ENCODE measurements at places on chromosomes 5 and 9.

- no peak for DNase-seq
Measured at GRCh38 chr9:127269449-127269848, 4.9 kb downstream of the GARNL3 start.

- DNase-seq: no peak
Measured at GRCh38 chr9:135082536-135082935, 4.9 kb upstream of the OLFM1 start.

- peak; percentile 39 for DNase-seq
Measured at GRCh38 chr9:127523312-127523851, 72.1 kb downstream of the LRSAM1 start.

DNA sequence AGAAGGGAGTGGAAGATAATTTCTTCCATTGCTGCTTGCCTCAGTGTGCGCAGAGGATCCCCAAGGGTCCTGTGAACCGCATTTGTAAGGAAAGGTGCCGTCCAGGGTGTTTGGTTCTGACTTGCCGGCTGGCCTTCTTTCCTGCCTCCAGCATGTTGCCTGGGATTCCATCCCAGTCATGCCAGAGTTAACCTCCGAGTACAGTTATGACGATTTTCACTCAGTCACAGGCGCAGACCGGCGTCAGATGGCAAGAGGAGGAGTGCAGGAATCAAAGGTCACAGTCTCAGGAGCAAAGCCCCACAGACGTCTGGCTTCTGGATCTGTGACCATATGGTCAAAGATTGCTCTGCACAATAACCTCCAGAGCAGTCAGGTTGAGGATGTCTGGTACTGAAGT, 5.9 kb upstream of the GADD45G start:
- DNase-seq: no peak

DNA sequence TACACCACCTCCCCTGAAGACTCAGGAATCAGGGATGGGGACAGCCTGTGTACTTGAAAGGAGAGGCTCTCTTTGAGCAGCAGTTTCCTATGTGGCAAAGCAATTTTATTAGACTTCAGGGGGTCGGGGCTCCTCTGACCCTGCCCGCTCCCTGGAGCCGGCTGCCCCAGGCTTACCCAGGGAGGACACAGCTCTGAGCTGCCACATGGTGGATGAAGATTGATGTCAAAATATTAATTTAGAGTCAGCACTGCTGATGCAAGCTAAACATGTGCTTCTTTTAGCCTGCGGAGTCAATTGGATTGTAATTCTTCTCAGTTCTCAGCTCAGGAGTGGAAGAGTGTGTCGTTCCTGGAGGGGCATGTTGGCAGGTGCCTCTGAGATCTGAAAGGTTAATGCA, 606.1 kb downstream of the KIF4B start:
- no peak for DNase-seq

GRCh38 chr5:8844206-8844605, 701.7 kb downstream of the SEMA5A start:
- DNase-seq: no peak

DNA sequence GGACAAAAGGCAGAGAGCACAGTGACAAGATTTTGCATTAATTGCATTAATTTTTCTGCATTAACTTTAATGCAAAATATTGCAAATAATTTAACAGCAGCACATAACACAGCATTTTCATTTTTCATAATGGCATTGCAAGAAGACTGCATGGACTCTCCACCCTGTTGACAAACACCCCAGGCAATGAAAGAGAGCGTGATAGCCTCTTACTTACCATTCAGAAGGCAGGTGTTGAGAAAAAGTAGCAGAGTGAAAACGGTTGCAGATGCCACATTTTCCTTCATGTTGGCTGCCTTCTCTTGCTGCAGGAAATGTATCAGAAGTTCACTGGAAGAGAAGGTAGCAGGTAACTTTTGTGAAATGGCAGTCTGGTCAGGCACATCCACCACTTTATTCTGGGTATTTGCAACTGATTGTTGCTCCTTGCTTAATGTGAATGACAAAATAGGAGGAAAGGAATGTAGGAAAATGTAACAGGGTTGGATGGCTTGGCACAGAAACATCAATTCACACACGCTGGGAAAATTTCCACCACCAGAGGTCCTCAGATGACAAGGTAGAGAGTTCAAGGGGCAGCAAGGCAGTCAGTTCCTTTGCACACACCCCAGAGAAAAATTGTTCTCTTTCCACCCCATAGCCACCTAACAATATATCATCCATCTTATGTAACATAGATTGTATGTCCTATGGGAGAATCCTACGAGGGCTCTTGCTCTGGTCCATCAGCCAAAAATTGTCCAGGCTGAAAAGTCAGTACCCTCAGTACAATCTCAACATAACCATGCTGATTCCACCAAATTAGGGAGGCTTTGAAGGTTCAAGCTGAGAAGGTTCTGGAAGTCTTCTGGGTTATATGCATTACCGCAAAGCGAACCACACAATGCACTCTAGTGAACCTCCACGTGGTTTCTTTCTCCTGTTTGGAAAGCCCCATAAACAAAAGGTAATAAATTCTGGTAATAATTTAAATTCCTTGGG, 41.9 kb upstream of the AGXT2 start:
- peak; percentile 49 for DNase-seq

GRCh38 chr9:14308853-14309145, 5.1 kb downstream of the NFIB start:
- DNase-seq: no peak

GRCh38 chr9:119853126-119853525, 483.9 kb upstream of the BRINP1 start:
- no peak for DNase-seq

DNA sequence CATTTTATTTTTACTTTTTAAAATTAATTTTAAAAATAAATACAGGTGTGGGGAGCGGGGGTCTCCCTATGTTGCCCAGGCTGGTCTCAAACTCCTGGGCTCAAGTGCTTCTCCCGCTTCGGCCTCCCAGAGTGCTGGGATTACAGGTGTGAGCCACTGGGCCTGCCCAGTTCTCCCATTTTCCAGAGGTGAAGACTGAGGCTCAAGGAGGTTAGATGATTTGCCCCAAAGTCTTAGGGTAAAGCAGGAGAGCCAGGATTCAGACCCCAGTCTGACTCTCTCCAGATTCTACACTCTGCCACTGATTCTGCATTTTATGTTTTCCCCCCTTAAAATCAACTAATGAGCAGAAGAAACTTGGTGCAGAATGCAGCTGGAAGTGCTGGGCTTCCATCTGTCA, 36.9 kb downstream of the CFAP77 start:
- no peak for DNase-seq

DNA sequence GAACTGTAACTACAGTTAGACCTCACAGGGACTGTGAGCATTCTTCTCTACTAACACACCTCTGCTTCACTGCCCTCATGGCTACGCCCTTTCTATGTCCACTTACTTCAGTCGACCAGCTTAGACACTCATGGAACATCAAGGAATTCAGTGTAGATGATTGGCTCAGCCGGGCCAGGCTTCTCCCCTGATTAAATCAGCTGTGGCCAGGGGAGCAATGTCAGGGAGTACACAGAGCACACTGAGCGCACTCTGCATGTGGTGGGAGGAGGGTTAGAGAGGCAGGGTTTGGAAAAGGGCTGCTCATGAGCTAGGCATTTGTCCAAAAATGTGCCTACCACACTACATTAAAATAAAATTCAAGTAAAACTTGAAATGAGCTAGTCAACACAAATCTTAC, 400.5 kb downstream of the ARRDC3 start:
- DNase-seq: no peak

GRCh38 chr9:126674365-126675146, 60.8 kb downstream of the LMX1B start:
- no peak for DNase-seq

DNA sequence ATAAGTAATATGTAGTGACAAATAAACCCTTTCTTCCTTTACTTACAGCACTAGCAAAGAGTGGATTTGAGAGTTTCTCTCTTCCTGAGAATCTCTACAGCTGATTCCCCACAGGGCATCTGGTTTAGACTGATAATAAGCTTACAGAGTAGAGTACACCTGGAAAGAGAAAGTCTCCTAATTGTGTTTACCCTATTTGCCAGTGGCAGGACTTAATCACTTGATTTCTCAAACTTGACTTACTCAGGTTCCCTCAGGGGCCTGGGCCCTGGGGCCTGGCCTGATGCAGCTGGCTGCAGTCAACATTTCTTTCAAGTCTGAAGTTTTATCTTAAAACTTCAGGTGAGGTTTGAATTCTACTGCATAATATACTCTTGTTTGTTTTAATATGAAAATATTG, 38.0 kb upstream of the UBTD2 start:
- no peak for DNase-seq

- no peak for DNase-seq
Measured at GRCh38 chr9:11833056-11833455, 860.1 kb upstream of the TYRP1 start.

GRCh38 chr9:131258698-131259431, 17.4 kb downstream of the FAM78A start:
- no peak for DNase-seq

- no peak for DNase-seq
Measured at GRCh38 chr9:101323129-101323528, 61.7 kb downstream of the BAAT start.

DNA sequence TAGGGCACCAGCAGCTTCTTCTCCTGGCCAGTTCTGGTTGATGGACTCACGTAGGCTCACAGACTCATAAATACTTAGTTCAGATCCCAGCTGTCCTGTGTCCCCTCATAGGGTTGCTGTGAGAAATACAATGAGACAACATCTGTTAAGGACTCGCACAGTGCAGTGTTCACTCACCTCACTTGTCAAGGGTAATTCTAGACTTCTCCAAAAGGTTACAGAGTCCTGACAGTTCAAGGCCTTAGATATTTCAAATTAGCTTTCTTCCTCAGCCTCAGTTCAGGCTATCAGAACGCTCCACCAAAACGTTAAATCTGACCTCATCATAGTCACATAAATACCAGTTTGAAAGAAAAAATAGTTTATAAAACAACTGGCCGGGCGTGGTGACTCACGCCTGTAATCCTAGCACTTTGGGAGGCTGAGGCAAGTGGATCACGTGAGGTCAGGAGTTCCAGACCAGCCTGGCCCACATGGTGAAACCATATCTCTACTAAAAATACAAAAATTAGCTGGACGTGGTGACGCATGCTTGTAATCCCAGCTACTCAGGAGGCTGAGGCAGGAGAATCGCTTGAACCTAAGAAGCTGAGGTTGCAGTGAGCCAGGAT, 106.3 kb downstream of the UGCG start:
- no peak for DNase-seq

DNA sequence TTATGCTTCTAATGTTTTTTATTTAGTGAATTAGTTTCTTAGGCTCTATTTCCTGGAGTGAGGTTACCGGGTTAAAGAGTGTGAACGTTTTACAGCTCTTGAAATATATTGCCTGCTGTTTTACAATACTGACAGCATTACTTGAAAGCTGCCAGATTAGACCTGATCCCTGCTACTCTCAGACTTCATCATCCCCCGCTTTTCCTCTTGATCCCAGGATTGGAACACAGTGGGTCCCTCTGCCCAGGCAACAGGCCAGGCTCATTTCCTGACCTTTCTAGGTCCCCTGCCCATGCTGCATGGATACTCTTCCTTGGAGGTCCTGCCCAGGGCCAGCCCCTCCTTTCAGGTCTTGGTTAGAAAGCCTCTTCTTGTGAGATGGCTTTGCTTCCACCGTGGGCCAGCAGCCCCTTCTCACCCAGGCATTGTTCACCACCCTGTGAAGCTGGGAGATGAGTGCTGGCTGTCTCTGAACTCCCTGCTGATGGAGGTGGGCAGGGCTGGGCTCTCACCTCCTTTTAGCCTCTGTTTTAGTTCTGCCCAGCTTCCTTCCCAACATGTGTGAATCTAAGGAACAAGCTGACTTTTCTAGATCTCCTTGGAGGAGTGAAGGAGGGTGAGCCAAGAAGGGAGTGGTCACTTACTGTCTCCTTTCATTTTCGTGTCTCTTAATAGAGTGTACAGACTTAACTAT, 15.5 kb upstream of the FAM120AOS start:
- DNase-seq: no peak

- no peak for DNase-seq
Measured at GRCh38 chr5:38845526-38846378, at the start of gene OSMR. Gene OSMR, plus strand, starts transcription at chr5:38846012. Its CDS starts 23,033 bp downstream, at chr5:38869045.

- DNase-seq: no peak
Measured at GRCh38 chr5:176869501-176870109, 29.5 kb downstream of the HK3 start.

DNA sequence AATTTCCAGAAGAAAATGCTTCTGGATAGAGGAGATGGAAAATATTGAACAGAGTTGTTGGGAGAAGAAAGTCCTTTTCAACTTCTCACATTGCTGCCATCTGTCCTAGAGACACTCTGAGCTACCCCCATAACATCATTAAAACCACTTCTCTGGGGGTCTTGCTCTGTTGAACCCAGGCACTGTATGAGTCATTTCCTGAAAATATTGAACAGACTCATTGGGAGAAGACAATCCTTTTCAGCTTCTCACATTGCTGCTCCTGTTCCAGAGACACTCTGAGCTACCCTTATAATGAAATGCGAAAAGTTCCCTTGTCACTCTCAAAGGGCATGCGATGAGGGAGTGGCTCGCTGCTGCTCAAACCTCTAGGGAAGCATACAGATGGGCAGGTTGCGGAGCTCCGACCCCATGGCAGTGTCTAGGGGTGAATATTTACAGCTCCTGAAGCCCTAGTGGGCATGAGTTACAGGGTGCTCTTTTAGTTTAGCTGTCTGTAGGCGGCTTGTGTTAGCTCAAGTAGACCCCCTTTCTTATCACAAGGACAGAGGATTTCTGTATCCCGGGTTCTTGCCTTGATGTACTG, 90.7 kb downstream of the CDKN2A start:
- no peak for DNase-seq

GRCh38 chr9:110183208-110184145, 24.5 kb downstream of the C9orf152 start:
- DNase-seq: peak; percentile 42

Measured in activated naive CD4-positive, alpha-beta T cell treated with Interleukin-2 at 50 U/mL for 16 hours (primary cell).